GM12865 (cell line): ENCODE measurements at places on chromosomes 4 and X.
A peak's percentile ranks its signal among the peaks of the same experiment; 100 is the strongest.

- no peak for DNase-seq
Observed at GRCh38 chrX:26411045-26411444, 195.1 kb downstream of the MAGEB5 start.

DNA sequence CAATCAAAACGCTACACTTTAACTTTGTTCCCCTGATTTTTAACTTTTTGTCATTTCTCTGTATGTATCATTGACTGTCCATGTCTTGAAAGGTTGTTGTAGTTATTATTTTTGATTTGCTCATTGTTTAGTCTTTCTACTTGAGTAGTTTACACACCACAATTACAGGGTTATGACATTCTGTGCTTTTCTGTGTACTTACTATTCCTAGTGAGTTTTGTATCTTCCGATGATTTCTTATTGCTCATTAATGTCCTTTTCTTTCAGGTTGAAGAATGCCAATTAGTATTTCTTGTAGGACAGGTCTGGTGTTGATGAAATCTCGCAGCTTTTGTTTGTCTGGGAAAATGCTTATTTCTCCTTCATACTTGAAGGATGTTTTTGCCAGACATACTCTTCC lies 89.2 kb upstream of the SH3RF1 start:
- DNase-seq: no peak

DNA sequence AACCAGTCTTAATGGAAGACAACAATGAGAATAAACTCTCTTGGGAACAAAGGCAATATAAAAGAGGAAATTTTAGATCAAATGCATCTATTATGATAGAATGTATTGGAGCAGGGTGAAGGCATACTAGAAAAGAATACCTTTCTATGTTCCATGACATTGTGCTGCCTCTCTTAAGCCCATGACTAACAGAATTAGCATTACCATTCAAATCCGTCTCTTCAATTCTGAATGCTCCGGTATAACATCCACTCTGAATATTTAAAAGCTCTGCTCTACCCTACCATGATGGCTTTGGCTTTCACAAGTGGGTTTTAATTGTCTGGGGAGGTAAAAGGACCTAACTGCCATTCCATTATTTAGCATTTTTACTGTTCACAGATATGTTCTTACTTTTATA lies 1878.4 kb downstream of the ARAP2 start:
- DNase-seq: no peak

- peak; percentile 52 for DNase-seq
Observed at GRCh38 chr4:122458625-122459024, 2.1 kb upstream of the IL2 start.

GRCh38 chrX:40031911-40032310 lies 65.8 kb downstream of the BCOR start:
- no peak for DNase-seq

- peak; percentile 18 for DNase-seq
Observed at GRCh38 chrX:110321670-110322069, 3.8 kb upstream of the AMMECR1 start.

- DNase-seq: no peak
Observed at GRCh38 chr4:101367201-101367600, 19.9 kb upstream of the PPP3CA start.

DNA sequence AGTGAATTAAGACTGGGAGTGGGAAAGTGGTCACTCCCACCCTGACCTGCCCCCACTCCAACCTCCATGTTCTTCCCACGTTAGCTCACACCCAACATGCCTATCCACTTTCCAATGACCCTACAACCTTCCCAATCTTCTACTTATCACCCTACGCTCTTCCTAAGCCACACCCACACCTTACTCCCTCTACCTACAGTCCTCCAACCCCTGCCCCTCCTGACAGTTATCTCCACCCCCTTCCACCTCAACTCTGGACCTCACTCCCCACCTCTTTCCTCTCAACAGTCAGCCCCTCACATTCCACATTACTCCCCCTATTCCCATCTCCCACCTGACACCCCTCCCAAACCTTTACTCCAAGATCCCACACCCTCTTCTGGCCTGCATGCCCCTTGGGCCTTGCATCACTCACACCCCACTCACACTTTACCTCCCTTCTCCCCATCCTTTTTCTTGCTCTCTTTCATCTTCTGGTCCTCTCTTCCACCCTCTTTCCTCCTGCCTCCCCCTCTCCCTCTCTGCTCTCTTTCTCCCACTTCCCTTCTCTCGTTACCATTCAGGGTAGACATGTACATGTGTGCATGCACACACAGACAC lies 6.9 kb downstream of the NALF2 start:
- no peak for DNase-seq

DNA sequence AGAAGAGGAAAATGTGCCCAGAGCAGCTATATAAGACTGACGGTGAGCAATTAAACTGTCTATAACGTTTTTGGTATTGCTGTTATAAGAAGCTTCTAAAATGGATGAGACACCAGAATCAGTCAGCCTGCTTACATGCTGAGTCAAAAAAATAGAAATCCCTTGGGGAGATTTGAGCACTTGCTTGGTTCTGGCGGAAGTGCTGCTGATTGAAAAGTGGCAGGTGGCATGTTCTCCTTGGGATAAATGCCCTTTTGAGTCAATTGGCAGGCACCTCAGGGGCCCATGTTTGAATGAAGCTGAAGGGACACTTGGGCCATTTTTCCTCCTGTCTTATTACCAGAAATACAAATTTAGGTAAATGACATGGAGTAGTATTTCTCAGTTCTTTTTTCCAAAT lies 148.7 kb downstream of the PTCHD1 start:
- peak; percentile 2 for DNase-seq

GRCh38 chr4:74374561-74375327 lies 9.8 kb downstream of the EREG start:
- DNase-seq: no peak

DNA sequence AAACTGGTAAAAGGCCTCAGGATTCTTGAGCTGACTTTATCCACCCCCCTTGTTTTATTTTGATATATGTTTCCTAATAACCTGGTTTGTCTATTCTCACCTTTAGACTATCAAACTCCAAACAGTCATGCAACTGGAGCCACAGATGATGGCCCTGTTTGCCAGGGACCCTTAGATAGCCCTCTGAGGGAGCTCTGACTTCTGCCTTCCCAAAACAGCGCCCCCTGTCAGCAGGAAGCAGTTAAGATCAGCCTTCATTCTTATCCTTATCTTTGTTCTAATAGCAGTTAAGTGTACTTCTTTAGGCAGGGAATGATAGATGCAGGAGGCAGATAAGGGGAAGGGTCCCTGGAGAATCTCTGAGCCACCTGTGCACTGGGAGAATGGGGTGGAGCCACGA lies 27.5 kb upstream of the CXCL13 start:
- DNase-seq: no peak

DNA sequence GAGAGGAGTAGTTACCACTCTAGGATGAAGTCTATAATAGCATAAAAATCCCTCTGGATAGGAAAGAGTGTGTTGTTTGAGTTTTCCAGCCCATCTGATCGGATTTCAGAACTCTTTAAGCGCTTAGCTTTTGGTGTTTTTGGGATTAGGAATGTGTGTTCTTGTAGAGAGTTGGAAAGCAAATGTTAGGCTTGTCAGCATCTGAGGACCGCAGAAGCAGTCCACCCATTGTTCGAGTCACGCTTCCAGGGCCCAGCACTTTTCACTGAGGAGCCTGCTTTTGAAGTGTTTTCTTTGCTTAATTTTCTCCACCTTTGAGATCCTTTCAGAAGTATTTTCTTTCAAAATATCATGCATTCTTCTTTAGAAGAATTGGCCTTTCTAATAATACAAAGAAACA lies 306.2 kb downstream of the TENM3 start:
- no peak for DNase-seq

DNA sequence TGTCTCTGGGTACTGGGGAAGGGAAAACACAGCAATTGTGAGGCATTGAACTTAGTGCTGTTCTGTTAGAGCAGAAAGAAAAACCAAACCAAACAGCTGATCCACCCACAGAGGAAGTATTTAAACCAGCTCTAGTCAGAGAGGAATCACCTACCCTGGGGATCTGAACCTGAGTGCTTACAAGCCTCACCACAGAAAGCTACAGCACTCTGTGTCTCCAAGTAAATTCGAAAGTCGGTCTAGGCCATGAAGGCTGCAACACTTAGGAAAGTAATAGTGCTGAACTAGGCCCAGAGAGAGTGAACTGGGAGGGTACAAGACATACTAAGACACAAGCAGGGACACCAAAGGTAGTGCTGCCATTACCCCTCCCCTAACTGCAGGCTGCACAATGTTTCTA lies 142.2 kb upstream of the CXorf51A start:
- no peak for DNase-seq

GRCh38 chrX:152520653-152521052 lies 69.5 kb upstream of the GABRA3 start:
- DNase-seq: peak; percentile 1

DNA sequence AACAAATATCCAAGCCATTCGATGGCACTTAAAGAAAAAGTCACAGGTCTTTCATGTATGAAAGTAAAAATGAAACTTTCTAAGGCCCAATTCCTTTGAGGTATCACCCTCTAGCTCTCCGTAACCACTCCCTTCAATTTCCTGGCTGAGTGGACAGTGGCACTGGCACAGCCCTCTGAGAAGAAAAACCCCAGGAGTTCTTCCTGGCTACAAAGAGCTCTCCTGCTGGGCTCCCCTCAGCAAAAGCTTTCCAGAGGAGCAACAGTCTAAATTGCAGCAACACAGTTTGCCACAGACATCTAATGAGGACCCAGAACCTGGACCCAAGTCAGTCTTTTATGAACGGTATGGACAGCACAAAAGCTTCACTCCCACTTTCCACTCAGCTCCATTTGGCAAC lies 71.8 kb downstream of the FUNDC1 start:
- no peak for DNase-seq

DNA sequence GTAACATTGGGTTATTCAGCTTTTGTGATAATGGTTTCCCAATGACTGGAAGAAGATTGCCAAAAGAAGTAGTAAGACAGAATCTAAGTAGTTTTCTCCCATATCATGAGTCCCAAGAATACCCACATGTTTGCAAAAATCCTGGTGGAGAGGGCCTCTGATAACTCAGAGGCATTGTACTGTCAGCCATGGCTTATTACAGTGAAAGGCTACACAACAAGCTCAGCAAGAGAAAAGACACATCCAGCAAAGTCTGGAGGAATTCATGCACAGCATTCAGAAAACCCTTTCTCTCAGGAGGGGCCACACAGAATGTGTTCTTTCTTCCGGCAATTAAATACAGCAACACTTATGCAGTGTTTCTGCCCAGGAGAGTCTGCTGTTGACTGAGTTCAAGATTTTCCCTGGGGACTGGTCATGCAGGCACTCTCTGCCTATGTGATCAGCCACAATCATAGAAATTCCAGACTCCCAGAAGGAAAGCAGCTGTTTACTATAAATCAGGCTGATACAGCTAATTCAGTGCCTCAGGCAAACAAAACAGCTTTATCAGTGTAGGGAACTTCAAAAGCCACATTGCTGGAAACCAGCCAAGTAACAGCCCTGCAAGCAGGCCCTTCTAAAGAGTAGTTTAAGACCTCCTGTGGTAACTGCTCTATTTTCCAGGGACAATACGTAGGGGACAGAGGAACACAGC lies 937.1 kb downstream of the CCSER1 start:
- DNase-seq: no peak

DNA sequence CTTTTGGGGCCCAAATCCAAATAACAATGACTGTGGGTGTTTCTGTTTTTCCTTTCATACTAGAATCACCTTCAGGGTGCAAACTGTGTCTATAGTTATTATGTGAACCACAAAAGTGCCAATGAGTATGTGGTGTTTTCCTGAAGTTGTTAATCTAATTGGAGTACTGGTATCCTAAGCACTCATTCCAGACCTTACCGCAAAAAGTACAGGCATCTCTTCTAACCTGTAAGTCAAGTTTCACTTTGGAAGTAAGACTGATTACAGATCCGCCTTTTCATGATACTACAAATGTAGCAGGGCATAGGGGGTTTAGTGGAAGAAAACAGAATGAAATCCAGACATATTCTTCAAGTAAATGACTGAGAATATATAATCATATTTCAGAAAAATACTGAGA lies 16.1 kb downstream of the COQ2 start:
- no peak for DNase-seq

GRCh38 chr4:102247041-102247440 lies 98.2 kb downstream of the SLC39A8 start:
- no peak for DNase-seq
